ENCODE measurements at places on chromosomes 11 and 22.

GRCh38 chr11:42023267-42023666 is 563.8 kb upstream of the LRRC4C start:
- no peak for ATAC-seq

GRCh38 chr22:35462498-35463230 is 62.7 kb downstream of the MCM5 start:
- ATAC-seq = no peak

- ATAC-seq = no peak
These were observed 158.9 kb upstream of the MTNR1B start for GRCh38 chr11:92810423-92811064.

DNA sequence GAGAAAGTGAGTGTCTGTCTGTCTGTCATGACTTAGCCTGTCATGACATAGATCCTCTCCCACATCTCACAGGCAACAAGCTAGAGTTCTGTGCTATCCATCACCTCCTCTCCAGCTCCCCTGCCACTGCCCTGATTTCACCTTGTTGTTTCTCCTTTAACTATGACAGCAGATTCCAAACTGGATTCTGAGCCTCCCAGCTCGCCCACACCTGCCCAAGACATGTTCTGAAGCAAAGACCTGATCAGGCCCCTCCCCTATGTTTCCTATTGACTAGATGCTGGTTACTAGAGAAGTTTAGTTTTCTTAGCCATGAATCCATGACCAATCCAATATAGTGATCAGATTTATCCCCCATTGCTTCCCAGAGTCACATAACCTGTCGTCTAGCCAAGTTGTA is 15.4 kb downstream of the PRSS23 start:
- ATAC-seq = no peak

GRCh38 chr11:61901397-61901796 is 10.1 kb upstream of the FADS3 start:
- no peak for ATAC-seq

DNA sequence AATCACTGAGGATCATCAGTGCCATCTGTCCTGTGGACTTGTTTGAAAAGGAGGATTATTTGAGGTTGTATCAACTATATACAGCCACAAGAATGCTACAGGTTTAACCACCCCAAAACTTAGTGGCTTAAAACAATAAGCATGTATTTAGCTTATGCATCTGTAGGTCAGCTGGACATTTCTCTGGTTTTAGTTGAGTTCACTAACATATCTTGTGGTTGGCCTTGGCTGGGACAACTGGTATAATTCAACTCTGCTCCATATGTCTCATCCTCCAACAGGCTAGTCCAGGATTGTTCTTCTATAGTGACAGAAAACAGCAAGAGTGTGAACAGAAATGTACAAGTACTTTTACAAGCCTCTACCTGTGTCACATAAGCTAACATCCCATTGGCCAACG is 49.9 kb upstream of the SOX6 start:
- ATAC-seq = no peak

DNA sequence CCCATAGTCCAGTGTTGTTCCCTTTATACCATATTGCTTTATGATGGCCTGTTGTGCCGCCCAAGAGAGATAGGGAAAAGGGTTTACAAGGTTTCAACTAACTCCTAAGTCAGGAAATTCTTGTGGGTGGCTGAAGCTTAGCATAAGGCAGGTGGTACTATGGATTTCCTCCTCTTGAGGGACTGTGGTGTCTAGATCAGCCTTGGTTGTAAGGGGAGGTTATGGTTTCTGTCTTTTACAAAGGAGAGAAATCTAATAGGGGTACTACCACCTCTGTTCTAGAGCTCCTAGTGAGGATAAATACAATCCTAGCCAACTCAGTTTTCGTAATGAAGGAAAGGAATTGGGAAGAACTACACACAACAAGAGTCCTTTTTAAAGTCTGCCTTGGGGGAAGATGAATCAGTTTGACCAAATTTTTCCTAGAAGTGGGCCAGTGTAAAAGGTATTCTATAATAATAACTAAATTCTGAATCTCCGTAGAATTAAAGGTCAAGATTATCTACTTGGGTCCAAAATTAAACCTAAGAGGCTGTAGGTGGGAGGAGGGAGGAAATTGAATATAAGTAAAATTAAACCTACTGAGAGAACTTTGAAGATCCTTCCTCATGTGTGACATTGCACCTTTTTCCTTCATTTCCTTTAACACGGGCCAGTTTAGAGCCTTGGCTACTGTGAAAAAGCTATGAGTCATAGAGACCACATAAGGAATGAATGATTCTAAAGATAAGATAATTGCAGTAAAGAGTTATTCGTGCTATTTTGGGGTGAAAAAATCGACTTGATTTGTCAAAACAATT is 17.2 kb downstream of the DLAT start:
- no peak for ATAC-seq

GRCh38 chr11:75078233-75078632 is 18.4 kb downstream of the OR2AT4 start:
- ATAC-seq = no peak

GRCh38 chr11:102014756-102015155 is 32.5 kb upstream of the CFAP300 start:
- ATAC-seq = no peak

DNA sequence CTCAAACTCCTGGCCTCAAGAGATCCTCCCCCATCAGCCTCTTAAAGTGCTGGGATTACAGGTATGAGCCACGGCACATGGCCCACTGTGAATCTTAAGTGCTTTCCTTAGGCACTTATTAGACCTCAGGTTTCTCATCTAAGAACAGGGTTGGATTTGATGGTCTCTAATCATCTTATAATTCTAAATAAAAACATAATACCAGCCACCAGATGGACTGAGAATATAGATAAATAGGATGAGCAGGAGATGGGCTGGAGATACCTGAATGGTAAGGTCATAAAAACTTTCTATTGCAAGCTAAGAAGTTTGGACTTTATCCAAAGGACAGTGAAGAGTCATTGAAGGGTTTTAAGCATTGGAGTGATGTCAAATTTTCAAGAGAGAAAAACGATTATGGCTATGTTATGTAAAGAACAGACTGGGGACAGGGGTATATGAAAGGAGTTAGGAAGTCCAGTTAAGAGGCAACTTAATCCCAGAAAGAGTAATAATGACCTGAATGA is 85.2 kb downstream of the RELT start:
- ATAC-seq = no peak

DNA sequence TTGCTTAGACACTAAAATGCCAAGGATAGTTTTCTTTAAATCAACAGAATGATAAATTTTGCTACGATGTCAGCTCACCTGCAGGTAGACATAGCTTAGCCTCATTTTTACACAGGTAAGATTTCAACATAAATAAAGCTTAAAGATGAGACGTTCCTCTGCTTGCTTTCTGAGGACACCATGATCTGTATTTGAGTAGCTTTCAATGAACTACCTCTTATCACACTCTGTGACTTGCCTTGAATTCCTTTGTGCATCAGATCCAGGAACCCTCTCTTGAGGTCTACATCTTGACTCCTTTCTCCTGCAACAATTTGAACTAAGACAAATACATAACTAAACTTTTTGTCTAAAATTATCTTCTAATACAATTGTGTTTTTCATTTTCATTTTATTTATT is 26.1 kb upstream of the OR8I2 start:
- no peak for ATAC-seq

- no peak for ATAC-seq
These were observed 52.2 kb upstream of the HMGXB4 start for GRCh38 chr22:35204807-35205775.

DNA sequence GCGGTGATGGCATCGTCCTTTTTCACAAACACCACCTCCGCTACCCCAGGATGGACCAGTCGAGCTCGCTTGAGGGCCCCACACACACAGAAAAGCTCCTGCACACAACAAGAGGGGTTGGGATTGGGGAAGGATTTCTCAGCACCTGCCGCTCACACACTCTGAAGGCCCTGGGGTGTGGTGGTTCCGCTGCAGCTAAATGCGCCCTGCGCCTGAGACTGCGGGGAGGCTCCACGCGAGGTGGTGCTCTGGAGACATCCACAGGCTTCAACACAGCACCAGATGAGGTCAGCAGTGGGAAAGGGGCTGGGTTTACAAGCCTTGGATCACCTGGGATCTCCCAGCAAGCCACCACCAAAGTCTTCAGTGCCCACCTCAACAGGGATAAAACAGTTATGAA is 22.7 kb downstream of the POLDIP3 start:
- ATAC-seq = no peak

- ATAC-seq = no peak
These were observed 3.4 kb downstream of the PTGDR2 start for GRCh38 chr11:60852117-60852981.

DNA sequence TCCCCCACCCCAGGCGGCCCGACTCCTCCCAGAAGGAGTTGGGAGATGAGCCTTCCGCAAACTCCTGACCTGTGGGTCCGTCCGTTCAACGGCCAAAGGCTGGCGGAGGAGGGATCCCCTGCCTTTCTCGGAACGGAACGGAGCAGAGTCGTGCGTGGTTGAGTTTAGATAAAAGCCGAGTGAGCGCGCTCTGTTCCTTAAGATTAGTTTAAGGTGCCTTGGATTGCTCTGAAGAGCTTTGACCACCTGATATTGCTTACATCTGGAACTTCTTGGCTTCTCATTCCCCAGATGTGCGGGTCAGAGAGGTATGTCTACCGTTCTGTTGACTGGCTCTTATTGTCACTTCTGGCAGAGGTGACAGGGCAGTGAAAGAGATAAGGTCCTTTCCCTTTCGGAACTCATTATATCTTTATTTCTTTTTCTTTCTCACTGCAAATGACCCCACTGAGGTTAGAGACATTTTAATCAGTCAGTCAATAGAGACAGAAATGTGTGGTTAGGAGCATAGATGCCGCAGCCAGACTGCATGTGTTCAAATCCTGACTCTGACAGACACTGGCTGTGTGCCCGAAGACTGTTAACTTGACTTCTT is at the start of gene TRIM6:
Gene TRIM6, plus strand, starts transcription at position 31 of the 595 bp plus-strand sequence. Its CDS starts 261 bp downstream, at position 292.
- ATAC-seq = no peak

- no peak for ATAC-seq
These were observed 24.1 kb upstream of the GRAMD4 start for GRCh38 chr22:46596032-46596441.

All from activated CD4-positive, CD25-positive, alpha-beta regulatory T cell treated with anti-CD3 and anti-CD28 coated beads, Interleukin-2, amount 50 U/mL, for 24 hours (primary cell).